ENCODE measurements at places on chromosomes 3 and 15.

- no peaks in the 10 kb centered on the region for H3K36me3 ChIP-seq
- H3K27ac ChIP-seq = no peak overlapping the region
- DNase-seq = no peak
- H3K27me3 ChIP-seq = peaks cover 2% of the 10 kb centered on the region
Measured at GRCh38 chr3:67998281-67998680, 343.9 kb upstream of the SUCLG2 start.

DNA sequence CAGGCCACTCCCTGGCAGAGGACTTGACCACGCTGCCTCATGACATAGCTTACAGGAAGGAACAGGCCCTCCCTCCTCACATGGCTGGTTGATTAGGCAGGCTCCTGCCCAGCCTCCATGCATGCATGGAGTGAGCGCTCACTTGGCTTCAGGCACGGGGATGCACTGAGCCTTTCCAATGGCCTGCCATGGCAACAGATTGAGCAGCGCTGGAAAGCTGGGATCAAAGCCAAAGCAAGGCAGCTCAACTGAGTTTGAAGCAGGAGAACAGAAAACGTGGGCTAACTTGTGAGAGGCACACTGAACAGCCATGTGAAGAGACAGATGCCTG lies 5.9 kb upstream of the GRAMD2A start:
- no peak overlapping the region for H3K4me3 ChIP-seq
- H3K36me3 ChIP-seq = peaks cover 84% of the 10 kb centered on the region
- no peak for DNase-seq
- peaks cover 9% of the 10 kb centered on the region for H3K4me1 ChIP-seq
- H3K27me3 ChIP-seq = no peaks in the 10 kb centered on the region

GRCh38 chr3:197027151-197027895 lies 2.3 kb downstream of the MELTF start:
- peaks cover 4% of the 10 kb centered on the region for H3K27me3 ChIP-seq
- peaks cover 19% of the 10 kb centered on the region for H3K4me1 ChIP-seq
- DNase-seq = no peak
- H3K27ac ChIP-seq = no peak overlapping the region
- H3K4me3 ChIP-seq = no peak overlapping the region

DNA sequence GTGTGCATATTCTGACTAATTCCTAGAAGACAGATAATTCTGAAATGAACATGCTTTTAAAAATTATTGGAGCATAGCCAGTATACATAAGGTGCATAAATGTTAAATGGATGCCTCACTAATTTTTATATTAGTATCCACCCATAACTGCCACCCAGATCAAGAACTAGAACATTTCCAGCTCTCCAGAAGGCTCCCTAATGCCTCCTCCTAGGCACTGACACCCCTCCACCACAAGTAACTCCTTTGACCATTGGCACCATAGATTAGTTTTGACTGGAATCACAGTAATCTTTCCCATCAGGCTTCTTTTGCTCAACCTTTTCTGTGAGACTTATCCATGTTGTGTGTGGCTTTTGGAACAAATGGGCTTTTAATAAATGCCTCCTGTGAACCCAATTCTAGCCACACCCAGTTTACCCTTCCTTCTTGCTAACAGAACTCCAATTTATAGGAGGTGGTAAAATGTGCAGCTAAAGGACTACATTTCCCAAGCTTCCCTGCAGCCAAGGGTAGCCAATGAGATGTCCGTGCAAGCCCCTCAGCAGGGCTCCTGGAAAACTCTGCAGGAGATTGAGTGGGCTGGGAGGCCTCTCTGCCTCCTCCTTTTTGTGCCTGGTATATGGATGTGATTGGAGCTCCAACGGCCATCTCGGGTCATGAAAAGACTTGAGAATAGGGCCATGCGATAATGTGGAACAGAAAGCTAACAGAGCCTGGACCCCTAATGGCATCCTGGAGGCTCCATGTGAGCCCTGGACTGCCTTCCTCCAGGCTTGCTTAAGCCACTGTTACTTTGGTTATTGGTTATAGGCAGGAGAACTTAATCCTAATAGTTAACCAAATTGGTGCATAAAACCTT lies 322.6 kb upstream of the TLE3 start:
- no peak overlapping the region for H3K4me3 ChIP-seq
- peaks cover 10% of the 10 kb centered on the region for H3K36me3 ChIP-seq
- no peak for DNase-seq
- peaks cover 36% of the 10 kb centered on the region for H3K27me3 ChIP-seq

Measured in activated CD4-positive, alpha-beta T cell treated with anti-CD3 and anti-CD28 coated beads, Interleukin-2, amount 10 ng/mL, durations not matched to agents 7 days and 5 days (primary cell).